ENCODE measurements at places on chromosomes 3 and 15.

- no peak for DNase-seq
Observed at GRCh38 chr15:31934821-31935220, 95.5 kb upstream of the CHRNA7 start.

- no peak for DNase-seq
Observed at GRCh38 chr3:69004138-69004537, 9.3 kb downstream of the EOGT start.

DNA sequence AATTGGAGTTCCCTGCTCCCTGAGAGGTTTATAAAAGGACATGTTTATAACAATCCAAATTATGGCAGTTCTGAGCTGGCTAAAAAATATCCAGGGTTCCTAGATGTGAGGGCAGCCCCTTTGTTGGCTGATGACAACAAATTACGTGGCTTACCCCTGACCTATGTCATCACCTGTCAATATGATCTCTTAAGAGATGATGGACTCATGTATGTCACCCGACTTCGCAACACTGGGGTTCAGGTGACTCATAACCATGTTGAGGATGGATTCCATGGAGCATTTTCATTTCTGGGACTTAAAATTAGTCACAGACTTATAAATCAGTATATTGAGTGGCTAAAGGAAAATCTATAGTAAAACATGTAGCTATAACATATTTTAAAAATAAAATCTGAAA is 13.9 kb downstream of the AADAC start:
- DNase-seq: no peak

GRCh38 chr3:56918111-56918568 is 116.4 kb upstream of the ARHGEF3 start:
- peak; percentile 72 for DNase-seq

GRCh38 chr3:127987309-127987995 is 64.8 kb upstream of the SEC61A1 start:
- no peak for DNase-seq

- DNase-seq: no peak
Observed at GRCh38 chr3:173538410-173538809, 140.9 kb downstream of the NLGN1 start.

DNA sequence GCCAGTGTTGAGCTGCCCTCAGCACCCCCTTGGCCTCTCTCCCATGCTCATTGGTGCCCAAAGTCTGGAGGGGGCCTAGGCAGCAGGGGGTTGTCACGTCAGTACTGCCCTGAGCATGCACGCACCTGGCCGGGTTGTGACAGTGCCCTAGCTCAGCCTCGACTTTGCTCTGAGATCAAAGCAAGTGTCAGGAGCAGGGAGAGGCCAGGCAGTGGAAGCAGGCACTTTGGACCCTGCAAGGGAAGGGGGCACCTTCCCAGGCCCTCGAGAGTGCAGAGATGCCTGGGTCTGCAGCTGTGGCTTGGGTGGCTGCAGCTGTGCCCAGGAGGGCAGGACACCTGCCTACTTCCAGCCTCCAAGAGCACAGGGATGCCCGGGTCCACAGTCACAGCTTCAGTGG is 561.3 kb downstream of the NLGN1 start:
- DNase-seq: no peak

GRCh38 chr3:153762411-153763235 is 358.6 kb upstream of the ARHGEF26 start:
- no peak for DNase-seq

DNA sequence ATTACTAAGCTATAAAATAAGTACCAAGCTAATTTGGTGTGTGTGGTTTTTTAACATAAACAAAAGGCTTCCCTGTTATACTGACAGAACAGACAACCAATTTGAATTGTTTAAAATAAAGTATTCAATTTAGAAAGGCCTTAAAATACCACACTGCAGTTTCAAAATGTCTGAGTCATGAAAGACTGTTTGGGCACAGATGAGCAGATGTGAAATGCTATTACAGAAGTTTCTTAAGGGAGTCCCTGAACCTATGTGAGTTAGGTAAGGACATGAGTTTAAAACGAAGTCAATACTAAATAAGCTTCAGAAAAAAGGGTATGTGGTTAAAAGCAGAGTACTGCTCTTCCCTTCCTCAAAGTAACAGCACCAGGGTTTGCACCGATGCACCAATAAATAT is 69.7 kb upstream of the SETMAR start:
- no peak for DNase-seq

GRCh38 chr3:144098691-144099090 is 127.1 kb downstream of the DIPK2A start:
- DNase-seq: no peak

- no peak for DNase-seq
Observed at GRCh38 chr3:127731546-127732289, 59.0 kb downstream of the ABTB1 start.
